Upper lobe of left lung (tissue), 6 donors: ENCODE measurements at places on chromosomes 2 and 18. TPM values are rescaled to one million over a fixed set of nuclear protein-coding genes. Genes with fewer than 3 reads are reported as not detected.

- no peak for DNase-seq
Observed at GRCh38 chr18:42707080-42707479, 408.4 kb downstream of the RIT2 start.

DNA sequence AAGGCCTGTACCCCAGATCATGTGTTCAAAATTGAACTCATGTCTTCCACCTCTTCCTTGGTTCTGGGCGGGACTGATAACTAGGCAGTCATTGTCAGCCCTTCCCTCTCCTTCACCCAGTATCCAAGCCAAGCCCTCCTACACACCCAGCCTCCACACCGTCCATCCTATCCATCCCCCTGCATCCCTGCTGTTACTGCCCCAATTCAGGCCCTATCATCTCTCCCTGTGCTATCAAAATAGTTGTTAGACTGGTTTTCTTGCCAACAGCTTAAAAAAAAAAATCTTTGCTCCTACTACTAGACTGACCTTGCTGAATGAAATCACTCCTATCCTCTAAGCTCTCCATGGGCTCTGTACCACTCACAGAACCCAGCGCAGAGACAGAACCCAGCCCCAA lies 32.8 kb downstream of the TGFA start:
- DNase-seq = no peak

DNA sequence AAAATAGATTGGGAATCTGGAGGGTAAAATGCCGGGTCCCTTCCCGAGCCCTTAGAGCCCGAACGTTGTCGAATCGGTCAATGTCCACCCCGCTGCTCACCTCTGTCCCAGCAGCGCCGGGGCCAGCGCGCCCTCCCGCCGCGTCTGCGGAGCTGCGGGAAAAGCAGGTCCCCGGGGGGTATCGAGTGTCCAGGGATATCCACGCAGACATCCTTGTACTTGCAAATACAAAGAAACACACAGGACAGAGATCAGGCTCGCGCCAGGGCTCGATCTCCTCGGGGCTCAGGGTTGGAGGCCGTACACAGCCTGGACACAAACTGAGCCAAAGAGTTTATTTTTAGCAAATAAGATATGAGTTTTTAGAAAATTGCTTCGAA lies 2.3 kb upstream of the GATA6 start:
- DNase-seq = no peak

DNA sequence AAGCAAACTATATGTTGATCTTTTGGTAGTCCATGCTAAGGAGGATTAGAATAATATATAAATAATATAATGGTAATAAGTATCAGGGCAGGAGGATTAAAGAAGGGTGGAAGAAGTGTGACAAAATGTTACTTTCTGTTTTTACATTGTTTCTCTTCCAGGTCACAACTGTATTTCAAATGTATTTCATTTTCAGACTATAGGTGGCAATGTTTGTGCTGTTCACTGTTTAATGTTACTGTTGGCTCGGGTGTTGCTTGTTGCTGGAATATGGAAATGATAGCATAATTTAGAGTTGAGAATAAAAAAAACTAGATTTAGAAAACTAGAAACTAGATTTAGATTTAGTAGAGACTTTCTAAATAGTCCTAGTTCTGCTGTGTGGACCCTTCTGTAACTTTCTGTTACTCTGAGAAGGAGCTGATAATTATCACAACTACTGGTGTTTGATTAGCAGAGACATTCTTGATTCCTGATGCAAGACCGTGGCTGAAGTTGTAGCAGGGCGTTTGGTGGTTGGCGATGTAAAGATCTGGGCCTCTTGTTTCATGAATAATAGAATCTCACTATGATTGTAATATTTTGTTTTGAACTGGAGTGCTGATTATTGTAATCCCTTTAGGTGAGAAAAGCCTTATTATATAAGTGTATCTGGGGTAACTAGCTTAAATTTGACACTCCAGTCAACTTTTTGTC lies 7.9 kb downstream of the NEDD4L start:
- DNase-seq = no peak

DNA sequence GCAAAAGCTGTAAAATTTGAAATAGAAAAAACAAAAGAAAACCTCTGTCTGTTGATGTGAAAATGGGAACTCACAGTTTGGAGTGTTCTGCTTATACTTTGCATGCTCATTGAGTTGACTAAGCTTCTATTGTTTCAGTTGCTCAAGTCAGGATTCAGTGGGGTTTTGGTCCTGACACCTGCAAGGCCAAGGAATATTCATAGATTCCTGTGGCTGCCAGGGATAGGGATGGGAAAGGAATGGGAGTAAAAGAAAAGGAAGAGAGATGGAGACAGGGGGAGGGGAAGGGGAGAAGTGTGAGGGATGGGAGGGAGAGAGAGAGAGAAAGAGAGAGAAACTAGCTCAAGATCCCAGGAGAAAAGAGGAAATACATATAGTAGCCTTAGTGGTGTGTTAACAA lies 1.3 kb downstream of the CPS1 start:
- no peak for DNase-seq

DNA sequence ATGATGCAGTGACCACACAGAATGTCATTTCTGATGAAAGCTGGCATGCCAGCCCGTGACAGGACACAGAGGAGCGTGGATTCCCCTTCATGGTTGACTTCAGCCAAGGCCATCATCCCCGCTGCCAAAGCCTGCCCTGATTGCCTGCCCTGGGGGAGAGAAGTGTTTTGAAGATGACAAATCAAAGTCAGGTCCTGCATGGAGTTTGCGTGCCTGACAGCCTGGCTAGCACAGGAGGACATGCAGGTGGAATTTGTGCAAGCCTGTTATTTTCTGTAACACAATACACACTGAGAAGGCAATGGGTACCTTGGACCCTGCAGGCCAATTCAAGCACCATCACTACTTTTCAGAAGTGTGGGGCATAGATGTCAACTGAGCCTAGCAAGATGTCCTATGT lies 5.4 kb upstream of the IL1R2 start:
- no peak for DNase-seq

DNA sequence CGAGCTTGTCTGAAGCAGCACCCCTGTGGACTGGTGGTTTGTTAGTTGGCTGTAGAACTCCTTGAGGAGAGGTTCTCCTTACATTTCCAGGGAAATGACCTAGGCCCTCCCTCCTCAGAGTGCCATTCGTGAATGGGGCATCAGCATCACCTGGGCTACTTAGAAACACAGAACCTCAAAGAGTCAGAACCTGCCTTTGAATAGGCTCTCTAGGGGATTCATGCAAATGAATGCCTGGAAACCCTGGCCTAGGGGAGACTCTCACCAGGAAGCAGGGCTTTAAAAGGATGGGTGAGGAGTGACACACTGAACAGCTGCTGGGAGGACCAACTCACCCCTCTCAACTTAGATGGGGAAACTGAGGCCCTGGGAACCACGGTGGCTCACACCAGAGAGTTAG lies 2.1 kb upstream of the MOCOS start:
- DNase-seq = no peak

DNA sequence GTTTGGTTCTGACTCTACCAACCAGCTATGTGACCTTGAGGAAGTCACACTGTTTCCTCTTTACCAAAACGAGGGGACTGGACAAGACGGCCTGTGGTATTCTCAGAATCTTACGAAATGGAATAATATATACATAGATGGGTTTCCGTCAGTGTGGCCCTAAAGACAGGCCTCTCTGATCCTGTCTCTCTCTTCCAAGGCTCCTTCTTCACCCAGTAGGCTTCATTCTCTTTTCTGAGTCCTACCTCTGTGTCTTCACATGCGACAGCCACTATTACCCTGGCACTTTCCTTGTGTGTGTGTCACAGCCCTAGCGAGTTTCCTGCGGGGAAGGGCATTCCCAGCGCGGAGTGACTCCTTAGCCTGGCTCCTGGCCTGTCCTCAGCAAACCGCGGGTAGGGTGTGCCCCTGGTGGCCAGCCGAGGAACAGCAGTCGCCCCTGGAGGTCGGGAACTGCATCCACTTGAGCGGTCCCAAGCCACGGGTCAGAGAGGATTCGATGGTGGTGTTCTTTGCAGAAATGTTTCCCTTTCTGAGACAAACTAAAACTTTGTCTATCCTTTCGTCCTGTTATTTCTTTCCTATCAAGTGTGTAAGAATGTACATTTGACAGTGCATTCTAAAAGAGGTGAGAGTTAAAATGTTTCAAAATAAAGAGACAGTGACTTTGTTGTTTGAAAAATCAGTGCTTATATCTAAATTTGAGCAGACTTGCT lies 63.3 kb downstream of the RAB31 start:
- DNase-seq = peak; percentile 94

GRCh38 chr2:54569745-54570301 lies 113.7 kb downstream of the SPTBN1 start:
- no peak for DNase-seq

DNA sequence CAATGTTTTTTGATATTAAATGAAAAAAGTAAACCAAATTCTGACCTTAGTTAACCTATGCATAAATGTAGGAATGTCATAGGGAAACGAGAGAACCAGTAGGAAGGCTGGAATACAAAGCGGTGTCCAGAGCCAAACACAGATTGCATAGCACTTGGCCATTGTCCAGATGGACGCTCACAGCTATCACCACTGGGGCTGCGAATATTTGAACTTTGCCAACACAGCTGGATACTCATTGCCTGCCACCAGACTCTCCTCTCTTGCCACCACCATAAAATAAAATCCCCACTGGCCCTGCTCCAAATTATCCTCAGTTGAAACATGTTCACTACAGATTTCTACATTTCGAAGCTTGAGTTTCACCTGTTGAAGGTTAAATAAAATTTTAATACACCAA lies 159.3 kb upstream of the GULP1 start:
- no peak for DNase-seq

DNA sequence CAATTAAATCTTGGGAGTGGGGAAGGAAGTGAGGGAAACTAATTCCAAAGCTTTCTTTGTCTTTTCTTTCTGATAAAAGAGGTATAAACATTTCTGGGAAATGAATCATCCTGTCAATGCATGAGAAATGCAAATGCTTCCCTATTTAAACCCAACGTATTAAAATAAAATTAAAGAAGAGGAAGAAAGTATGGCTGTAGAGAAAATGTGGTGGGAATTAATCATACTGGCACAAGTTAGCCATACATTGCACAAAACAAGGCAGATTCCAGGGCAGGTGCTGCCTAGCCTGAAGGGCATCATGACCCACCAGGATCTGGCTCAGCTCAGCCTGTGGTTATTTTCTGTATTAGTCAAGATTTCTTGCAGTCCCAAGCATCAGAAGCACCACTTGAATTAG lies 338.0 kb downstream of the NYAP2 start:
- no peak for DNase-seq

- no peak for DNase-seq
Observed at GRCh38 chr18:58447402-58448095, 181.3 kb downstream of the ALPK2 start.

DNA sequence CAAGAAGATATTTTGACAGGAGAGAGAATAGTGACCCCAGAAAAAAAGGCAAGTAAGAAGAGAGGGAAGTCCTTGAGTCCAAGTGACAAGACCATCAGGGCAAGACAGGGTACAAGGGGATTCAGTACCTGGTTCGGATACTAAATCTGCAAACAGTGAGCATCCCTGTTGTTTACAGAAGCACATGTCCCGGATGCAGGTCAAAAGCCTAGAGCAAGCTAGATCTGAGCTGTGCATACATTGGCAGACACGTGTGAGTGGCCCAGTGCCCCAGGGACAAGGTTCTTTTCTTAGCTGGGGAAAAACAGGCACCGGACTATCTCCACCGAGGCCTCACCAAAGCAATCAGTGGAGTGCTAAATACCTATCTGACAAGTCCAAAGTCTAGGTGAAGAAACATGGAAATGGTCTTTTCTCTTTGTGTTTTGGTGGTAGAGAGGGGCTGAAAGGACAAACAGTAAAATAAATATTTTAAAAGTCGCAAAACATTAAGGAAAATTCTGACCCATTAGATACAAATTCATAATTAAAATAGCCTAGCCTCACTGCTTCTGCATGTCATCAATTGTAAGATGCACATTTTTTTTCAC lies 165.2 kb downstream of the SUCLG1 start:
- no peak for DNase-seq

GRCh38 chr18:6666012-6666685 lies 63.4 kb upstream of the ARHGAP28 start:
- no peak for DNase-seq

DNA sequence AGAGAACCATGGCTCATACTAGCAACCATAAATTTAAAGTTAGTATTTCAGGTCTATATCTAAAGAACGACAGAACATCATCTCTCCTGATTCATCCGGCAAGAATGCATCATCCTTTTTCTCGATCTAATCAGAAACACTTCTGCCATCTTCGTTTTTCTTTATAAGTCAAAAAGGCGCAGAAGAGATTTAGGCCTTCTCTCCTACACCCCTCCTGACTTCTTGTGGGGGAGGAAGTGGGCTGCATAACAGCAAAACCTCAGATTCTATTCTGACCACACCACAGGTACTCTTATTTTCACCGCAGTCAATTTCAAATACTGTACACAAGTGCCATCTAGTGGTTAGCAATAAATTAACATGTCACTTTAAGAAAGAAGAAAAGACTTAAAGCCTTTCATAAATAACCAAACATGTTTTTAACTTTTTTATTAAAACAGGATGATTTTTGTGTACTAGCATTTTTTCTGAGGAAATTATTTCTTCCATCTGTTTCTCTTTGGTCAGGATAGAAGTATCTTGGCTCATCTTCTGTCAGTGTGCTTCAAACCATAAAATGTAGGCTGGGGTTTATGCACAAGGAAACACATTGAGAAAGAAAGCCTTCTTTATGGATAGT lies 48.4 kb upstream of the PIK3C3 start:
- DNase-seq = no peak

- no peak for DNase-seq
Observed at GRCh38 chr2:106197878-106198277, 3.8 kb upstream of the UXS1 start.

DNA sequence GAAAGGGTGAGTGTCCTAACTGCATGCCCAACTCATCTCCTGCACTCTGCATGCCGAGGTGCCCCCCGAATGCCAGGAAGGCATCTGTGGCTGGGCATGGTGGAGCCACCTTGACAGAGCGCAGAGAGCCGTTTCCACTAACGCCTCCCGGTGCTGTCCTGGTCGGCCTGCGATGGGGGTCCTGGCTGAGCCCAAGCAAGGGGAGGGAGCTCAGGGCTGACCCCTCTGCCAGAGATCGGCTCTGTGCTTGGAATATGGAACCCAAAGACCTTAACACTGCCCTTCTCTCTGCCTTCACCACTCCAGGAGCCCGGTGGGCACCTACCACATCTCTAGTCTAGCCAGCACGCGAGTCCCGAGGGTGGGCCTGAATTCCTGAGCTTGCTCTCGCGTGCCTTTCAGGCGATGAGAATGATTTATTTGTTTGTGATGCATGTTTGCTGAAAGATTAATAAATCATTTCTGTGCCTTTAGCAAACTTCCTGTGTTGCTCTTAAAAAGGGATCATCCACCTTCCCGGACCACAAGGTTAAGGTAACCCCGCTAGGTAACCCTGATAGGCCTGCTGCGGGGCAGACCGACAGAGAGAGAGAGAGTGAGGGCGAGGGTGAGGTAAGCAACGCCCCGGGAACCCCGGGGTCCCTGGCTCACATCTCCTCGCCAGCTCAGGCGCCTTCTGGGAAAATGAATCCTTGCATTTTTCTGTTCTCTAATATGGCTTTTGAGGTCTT lies 35.3 kb downstream of the PDIA6 start:
- DNase-seq = no peak

ZAP70 gene
- 12.8 TPM for total RNA-seq

MYOM1 gene
- total RNA-seq = 1.2 TPM

MALT1 gene
- total RNA-seq = 20.5 TPM

BUB1 gene
- 1.0 TPM for total RNA-seq

OSBPL6 gene
- total RNA-seq = 4.6 TPM

DES gene
- total RNA-seq = 39.7 TPM

RASGRP3 gene
- total RNA-seq = 34.6 TPM

ASNSD1 gene
- total RNA-seq = 34.3 TPM

SLC25A12 gene
- total RNA-seq = 27.2 TPM

ANKRD29 gene
- 50.4 TPM for total RNA-seq

FAM98A gene
- total RNA-seq = 23.1 TPM

ATP6V1B1 gene
- 1.6 TPM for total RNA-seq

SP5 gene
- 4.7 TPM for total RNA-seq

CHRNG gene
- not detected for total RNA-seq

SULT1C2 gene
- total RNA-seq = 7.4 TPM

MREG gene
- total RNA-seq = 20.3 TPM
